ENCODE measurements at places on chromosomes 1 and 21.
A peak's percentile ranks its signal among the peaks of the same experiment; 100 is the strongest.

DNA sequence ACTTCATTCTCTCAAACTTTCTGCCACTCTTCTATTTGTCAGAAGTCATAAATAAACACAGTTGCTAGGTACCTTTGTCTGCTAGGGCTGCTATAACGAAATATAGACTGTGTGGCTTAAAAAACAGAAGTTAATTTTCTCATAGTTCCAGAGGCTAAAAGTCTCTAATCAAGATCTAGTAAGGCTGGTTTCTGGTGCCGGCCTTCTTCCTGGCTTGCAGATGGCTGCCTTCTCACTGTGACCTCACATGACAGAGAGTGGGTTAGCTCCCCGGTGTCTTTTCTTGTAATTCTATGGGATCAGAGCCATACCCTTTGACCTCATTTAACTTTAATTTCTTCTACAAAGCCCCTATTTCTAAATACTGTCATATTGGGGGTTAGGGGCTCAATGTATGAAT, 5.9 kb downstream of the PDC start:
- no peak for DNase-seq

DNA sequence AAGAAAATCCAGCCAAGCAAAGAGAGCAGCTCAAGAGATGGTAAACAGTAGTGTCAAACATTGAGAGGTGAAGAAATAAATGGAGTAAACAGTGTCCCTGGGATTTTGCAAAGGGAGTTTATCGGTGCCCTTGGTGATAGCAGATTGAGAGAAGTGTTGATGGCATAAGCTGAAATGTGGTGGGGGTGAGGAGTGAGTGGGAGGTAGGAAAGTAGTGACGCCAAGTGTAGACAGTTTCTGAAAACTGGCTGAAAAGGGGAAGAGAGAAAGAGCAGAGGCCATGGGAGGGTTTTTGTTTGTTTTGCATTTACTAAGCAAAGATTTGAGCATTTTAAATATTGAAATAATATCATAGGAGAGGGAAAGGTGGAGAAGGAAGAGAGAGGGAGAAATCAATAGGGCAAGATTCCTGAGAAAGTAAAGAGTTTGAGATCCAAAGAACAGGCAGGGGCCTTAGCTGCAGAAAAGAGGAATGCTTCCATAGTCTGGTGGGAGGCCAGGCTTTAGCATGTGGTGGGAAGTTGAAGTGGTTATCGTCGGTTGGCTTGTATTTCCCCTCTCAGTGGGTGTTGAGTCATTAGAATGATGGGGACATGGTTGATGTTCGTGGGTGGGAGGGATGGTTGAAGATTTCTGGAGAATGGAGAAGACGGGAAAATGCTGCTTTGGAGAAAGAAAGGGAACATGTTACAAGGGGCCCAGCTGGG, 26.8 kb upstream of the RASAL2 start:
- DNase-seq = no peak

- no peak for DNase-seq
Measured at GRCh38 chr1:19387045-19387467, 74.9 kb downstream of the SLC66A1 start.

GRCh38 chr1:67666636-67667035, 18.4 kb upstream of the GADD45A start:
- no peak for DNase-seq

GRCh38 chr1:221740993-221741702, 741 bp downstream of the DUSP10 start:
- DNase-seq = peak; percentile 33

GRCh38 chr21:38619480-38619879, 121.2 kb upstream of the ERG start:
- DNase-seq = no peak

DNA sequence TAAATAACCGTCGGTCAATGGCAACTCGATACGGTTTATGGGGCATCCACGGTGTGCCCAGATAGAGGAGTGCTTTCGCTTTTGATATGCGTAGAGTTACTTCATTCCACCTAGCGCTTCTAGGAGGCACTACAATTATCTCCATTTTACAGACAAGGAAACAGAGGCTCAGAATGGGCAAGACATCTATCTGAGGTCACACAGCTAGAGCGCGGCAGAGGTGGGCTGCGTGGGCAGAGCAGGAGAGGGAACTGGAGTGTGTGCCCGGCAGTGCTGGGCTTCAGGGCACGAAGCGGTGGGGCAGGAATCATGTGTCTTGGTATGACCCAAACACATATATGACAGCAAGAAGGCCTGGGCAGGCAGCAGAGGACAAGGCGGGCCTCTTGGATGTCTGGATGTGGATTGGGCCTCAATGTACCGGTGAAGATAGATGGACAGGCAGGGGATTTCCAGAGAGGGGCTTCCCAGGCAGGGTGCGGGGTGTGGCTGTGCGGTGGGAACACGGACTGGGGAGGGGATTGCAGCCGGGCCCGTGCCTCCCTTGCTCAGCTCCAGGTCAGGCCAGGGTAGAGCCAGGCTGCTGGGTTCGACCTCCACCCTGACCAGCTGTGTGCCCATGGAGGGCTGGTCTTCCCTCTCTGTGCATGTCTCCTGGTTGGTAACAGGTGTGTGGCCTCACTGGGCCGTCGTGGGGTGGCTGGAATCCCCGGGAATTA, 21.2 kb downstream of the TP73 start:
- no peak for DNase-seq

- DNase-seq = no peak
Measured at GRCh38 chr21:26756491-26757159, 88.6 kb downstream of the ADAMTS1 start.

- DNase-seq = no peak
Measured at GRCh38 chr1:160453443-160453842, 53.1 kb downstream of the VANGL2 start.

- DNase-seq = no peak
Measured at GRCh38 chr1:163826500-163826899, 504.7 kb downstream of the NUF2 start.

DNA sequence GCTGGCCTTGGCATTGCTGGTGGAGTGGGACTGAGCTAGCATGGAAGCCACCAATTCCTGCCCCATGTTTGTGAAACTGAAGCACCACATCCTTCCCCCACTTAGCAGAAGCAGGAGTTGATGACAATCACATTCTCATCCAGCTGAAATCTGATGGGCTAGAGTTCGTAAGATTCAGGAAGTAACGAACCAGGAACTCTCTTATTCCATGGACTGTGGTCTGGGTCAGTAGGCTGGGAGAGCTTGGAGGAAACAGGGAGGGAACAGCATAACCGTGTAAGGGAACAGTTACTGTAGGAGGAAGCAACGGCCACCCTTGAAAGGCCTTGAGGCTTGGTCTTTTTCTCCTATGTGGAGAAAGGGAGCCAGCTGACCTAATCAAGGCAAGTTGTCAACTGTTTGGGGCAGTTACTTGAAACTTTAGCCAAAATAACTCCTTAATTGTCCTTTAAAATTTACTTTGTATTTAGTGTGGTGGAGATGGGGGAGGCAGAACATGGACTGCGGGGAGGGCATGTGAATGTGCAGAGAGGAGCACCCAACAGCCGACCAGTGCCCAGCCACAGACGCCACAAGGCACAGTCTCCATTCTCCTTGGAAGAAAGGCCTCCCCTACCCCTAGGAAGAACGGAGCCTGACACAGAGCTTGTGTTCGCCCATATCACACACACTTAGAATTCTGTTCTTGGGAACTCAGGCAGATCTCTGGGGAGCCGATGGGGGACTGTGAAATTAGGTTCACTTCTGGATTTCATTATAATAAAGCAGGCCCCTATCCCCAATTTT, 2.0 kb upstream of the COQ8A start:
- no peak for DNase-seq

- DNase-seq = peak; percentile 23
Measured at GRCh38 chr1:31376375-31377134, 3.7 kb upstream of the FABP3 start.

DNA sequence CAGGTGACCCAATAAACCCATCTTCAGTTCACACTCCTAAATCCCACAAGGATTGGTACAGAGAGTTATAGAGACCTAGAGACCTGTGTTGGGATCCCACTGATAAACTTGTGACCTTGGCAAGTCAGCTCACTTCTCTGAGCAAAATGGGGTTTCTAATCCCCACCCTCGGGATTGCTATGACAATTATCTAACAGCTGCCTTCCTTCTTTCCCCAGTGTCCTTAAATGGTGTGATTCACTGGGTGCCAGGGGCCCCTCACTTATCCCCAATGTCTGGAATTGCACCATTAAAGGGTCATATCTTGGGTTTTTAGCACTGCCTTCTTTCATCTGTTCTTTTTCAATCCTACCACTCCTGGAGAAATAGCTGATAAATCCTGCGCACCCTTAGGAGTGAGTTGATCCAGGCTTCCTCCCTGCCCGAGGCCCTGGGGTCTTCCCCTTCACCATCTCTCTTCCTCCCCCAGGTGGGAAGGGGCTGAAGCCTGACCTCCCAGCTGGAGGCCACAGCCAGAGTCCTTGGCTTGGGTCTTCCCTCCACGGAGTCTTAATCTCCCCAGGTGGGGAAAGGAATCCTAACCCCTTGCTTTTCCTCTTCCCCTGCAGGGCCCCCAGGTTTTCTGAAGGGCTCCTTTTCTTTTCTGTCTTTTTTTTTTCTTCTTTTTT, 39.7 kb downstream of the LACTBL1 start:
- DNase-seq = no peak

GRCh38 chr1:110430366-110430765, 20.6 kb upstream of the PROK1 start:
- no peak for DNase-seq

DNA sequence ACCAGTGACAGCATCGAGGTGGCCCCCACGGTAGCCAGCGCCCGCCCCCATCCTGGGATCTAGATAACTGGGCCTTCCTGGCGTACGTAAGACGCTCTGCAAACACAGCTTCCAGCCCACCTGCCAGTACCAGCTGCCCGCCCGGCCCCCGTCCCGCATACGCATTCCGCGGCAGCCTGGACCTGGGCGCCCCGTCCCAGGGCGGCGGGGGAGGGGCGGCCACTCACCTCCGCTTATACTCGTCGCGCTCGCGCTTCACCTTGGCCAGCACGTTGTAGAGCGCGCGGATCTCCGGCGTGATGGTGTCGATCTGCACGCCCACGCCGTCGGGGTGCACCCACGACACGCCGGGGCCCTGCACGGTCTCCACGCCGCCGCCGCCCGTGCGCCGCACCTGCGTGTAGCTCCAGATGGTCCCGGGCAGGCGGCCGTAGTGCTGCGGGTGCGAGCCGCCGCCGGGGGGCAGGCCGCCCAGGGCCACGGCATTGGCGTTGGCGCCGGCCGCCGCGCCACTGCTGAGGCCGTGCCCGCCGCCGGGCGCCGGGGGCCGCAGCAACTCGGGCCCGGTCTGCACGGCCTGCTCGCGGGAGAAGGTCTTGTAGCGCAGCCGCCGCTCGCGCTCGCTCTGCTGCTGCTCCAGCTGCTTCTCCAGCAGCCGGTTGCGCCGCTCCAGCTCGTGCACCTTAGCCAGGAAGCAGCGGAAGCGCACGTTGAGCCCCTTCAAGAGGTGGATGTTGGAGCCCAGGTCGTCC, 859 bp downstream of the IFFO2 start:
- DNase-seq = peak; percentile 66

- DNase-seq = no peak
Measured at GRCh38 chr1:223617323-223618070, 48.0 kb downstream of the CAPN8 start.

GRCh38 chr1:210441028-210441427, 112.3 kb downstream of the HHAT start:
- no peak for DNase-seq

DNA sequence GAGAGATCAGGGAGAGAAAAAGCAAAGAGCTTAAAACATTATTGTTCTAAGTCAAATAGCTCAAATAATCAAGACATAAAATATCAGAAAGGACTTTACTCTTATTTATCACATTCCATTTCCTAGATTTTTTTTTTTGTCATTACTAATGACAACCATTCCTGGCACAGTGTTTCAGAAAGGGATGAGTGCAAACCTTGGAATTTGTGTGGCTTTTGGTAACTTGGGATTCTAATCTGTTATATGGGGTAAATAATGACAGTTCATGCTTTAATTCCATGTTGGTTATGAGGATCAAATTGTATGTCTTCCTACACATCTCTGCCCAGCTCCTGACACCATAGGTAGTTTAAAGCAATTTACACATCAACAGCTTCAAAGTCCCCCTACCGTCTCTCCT, 358.4 kb upstream of the ADGRL4 start:
- no peak for DNase-seq

- no peak for DNase-seq
Measured at GRCh38 chr1:47901001-47901575, 96.1 kb downstream of the TRABD2B start.

GRCh38 chr1:184640505-184640904, 114.2 kb downstream of the EDEM3 start:
- no peak for DNase-seq

GRCh38 chr1:71242239-71242638, 161.4 kb upstream of the ZRANB2 start:
- no peak for DNase-seq

- DNase-seq = no peak
Measured at GRCh38 chr1:155000411-155000725, 2.2 kb upstream of the ZBTB7B start.

DNA sequence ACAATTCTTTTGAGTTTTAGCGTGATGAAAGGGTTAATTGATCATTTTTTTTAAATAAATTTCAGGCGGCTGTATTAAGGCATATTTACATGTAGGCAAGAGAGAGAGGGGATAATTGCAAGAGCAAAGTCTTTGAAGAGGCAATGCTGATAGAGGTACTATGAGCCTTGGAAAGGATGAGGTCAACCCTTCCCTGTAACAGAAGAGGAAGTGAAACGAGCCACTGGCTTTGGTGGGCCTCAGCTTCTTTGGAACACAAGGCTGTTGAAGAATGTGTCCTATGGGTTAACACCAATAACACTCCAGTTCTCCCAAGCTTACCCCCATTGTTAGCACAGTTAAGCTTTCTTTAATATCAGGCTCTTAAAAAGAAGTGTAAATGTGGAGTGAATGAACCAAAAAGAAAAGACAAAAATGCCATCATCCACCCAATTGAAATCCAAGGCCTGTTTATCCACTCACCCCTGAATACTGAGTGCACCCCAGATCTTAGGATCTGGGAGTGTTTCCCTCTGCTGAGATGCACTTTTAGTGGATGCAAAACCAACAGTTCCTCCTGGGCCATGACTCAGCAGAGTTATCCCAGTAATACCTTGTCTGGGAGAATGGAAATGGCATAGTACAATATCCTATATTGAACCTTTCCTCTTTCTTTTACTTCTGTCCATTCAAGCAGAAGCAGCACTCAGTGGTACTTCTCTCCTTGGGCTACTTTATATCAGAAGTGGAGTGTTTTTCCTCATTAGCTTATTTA, 216.4 kb downstream of the SLC44A5 start:
- no peak for DNase-seq

DNA sequence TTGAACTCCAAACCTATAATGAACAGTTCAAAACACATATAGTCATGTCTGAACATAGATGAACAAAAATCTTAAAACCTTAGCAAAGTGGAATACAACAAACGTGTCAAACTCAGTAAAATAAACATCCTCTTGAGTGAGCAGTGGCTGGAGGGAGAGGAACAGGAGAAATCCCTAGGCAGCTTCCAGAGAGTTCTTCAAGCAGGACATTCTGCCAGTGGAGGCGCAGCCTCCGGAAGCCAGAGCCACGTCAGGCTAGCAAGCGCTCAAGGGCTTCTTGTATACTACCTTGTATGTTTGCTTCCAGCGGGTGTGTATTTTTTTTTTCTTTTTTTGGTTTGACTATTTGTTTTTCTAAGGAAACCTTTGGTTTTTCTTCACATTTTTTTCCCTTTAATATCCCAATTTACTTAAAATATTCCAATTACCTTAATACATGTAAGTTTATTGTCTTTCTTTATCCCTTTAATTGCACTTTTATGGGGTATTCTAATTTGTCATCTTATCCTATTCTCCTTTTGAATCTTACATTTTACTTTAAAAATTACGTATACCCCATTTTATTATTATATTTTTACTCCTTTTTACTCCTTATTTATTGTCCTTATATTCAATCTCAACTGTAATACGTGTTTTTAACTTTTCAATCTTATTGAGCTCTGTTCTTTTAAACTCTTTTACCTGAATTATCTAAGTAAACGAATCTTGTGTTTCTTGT, 42.0 kb downstream of the COLGALT2 start:
- no peak for DNase-seq
